ENCODE measurements at places on chromosomes 11 and 22. TPM values are rescaled to one million over a fixed set of nuclear protein-coding genes. Genes with fewer than 3 reads are reported as not detected.

- DNase-seq: no peak
Measured at GRCh38 chr11:75872887-75873416, 57.9 kb downstream of the UVRAG start.

FZD4 gene
- total RNA-seq: 235 TPM

WT1 gene
- total RNA-seq: 21.2 TPM

GRCh38 chr11:108870373-108871020 lies 205.6 kb downstream of the DDX10 start:
- DNase-seq: no peak

GRCh38 chr11:122647736-122648275 lies 7.7 kb upstream of the UBASH3B start:
- DNase-seq: no peak

DNA sequence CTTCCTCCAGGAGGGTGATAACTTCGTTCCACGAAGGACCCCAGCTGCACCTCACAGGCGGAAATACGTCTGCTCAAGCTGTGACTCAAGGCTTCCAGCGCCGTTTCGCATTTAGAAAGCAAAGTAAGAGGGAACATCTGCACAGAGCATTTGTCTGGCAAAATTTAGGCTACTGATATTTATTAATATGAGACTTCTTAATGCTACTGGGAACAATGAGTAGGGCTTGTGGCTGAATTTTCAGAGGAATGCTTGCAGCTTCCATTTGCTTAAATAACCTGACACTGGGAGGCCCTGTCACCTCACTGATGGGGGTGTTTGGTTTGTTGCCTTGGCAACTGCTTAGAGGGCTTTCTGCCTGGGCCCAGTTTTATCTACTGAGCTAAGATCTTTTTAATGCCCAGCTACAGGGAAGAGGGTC lies 14.7 kb upstream of the ST14 start:
- no peak for DNase-seq

DNA sequence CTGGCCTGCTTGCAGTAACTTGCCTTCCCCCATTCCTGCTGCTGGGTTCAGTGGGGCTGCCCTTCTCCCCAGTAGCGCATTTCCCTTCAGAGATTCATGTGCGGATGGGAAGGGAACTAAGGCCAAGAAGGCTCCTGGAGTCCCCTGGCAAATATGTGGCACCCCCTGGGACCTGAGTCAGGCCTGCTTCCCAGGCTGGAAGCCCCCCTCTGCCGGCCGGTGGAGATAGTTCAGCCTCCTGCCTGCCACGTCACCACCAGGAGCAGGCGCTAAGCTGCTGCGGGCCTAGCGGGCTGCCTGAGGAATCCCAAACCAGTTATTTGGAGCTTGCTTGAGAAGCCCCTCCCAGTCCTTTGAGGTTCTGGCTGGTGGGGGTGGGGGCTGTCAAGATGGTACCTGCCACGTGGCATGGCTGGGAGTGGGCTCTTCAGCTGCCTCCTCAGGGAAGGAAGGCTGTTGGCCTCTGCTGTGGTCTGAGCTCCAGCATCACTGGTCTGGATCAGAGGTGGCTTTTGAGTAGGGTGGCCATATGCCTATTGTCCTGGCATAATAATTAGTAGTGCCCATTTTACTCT lies 2.0 kb downstream of the SERPINH1 start:
- no peak for DNase-seq

SLC37A4 gene
- 14.8 TPM for total RNA-seq

CHRNA10 gene
- total RNA-seq: 4.7 TPM

SLC35F2 gene
- total RNA-seq: 8.8 TPM

DNA sequence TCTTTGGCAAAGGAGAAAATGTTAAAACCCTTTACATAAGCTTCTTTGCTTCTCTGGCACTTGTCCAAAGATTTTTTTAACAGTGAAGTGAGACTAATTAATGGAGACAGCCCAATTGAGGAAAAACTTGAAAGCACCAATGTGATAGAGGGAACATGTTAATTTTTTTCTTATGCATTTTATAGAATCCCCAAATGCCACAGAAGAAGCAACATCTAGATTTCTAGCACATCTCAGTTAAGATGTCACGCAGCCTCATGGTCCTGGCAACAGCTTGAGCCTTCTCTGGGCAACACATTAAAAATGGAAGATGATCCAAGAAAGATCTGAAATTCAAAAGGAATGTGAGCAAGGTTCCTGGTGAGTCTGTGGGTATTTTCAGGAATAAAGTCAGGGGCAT lies 48.5 kb downstream of the PACSIN2 start:
- DNase-seq: no peak

DNA sequence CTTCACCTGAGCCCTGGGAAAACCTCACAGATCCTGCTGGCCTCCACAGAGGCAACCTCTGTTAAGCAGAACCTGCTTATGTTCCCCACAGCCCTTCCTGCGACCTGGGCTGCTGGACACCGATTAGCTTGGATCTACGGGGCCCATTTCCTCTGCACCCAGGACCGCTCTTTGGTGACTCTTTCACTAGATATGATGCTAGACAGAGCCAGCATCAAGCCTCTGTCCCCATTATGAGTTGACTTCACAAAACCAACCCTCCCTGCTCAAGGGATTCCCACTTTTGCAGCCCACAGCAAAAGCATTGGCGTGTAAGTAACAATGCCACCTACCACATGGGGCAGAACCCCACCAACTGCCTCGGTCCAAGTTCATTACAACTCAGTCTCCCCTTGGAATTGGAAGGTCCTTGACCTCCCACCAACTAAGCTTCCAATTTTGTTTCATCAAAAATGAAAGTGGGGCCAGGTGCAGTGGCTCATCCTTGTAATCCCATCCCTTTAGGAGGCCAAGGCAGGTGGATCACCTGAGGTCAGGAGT lies 15.2 kb upstream of the TMPRSS4 start:
- DNase-seq: no peak

DNA sequence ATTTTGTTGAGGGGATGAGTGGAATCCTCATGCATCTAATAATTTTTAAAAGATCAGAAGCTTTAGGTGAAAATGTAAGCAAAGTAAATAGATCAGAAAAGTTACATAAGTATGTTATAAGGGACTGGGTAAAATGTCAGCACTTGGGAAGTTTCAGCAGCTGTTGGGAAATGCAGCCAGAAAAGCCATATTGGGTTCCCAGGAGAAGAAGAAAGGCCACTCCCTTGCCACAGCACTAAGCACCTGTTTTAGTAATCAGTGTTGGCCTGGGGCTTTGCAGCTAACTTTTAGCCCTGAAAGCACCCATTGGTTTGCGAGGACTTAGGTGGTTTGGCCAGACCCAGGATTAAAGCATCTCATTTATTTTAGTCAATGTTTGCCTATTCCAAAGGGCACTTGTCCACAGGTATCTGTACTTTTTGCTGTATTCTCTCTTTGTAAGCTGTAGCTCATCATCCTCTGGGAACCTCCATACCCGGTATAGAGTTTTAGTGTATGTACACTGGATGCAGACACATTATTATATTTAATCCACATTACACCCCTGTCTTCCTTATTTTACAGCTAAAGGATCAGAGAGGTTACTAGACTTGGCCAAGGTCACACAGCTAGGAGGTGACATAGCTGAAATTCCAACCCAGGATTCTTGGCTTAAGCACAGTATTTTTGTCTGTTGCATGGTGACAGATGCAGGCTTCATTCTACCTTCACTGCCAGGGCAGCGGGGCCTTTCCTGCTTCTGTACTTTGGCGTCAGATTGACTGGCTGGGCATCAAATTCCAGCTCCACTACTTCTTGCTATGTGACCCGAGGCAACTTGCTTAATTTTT lies 127.7 kb upstream of the SESN3 start:
- no peak for DNase-seq

GRCh38 chr11:32231909-32232493 lies 141.1 kb downstream of the RCN1 start:
- no peak for DNase-seq

- no peak for DNase-seq
Measured at GRCh38 chr22:48676266-48677167, 1151.2 kb downstream of the BRD1 start.

GRCh38 chr22:40007853-40008710 lies 13.3 kb downstream of the FAM83F start:
- DNase-seq: no peak

DGAT2 gene
- total RNA-seq: 663 TPM

- no peak for DNase-seq
Measured at GRCh38 chr11:110174645-110175310, 81.6 kb downstream of the ZC3H12C start.

DNA sequence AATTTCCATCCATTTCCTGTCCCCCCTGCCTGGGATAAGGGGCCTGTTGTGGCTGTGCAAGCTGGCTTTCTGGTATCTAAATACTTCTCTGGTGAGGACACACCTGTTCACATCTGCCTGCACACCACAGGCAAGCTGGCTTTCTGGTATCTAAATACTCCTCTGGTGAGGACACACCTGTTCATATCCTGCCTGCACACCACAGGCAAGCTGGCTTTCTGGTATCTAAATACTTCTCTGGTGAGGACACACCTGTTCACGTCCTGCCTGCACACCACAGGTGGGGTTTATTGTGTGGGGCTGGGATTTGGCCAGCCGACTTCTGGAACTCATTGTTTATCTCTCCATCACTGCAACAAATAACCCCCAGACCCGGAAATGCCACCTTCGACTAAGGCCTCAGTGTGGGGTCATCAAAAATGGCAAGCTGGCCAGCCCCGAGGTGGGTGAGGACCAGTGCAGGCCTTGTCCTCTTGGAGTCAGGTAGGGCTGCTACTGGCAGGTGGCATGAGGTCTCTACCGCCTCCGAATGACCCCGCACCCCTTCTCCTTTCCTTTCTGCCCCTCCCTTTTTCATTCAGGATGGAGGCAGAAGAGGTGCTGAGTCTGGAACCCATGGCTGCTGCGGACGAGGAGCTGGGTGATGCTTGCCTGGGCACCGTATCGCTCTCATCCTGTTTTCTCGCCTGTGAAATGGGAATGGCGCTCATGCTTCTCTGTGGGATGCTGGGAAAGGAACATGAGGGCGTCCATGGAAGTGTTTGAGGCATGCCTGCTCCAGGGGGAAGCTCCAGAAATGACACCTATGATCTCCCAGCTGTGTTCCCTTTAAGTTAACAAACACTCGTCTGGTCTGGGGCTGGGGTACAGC lies 43.5 kb upstream of the MYEOV start:
- no peak for DNase-seq

DNA sequence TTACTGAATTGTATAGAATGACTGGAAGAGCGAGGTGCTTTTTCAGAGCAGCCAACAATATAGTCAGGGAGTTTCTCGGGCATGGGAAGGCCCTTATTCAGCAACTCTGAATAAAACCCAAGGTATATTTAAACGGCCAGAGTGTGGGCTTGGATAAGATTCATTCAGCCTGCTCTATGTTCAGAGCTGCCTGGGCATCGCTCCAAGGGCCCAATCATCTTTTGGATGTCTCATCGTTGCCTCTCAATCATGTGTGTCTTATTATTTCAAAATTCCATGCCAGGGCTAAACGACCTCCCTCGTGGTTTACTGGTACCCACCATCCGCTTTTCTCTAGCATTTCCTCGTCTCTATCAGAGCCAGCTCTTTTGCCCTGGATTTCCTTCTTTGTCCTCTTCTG lies 19.5 kb upstream of the NTM start:
- DNase-seq: no peak

GRCh38 chr11:126498281-126498680 lies 142.8 kb downstream of the ST3GAL4 start:
- no peak for DNase-seq

DNA sequence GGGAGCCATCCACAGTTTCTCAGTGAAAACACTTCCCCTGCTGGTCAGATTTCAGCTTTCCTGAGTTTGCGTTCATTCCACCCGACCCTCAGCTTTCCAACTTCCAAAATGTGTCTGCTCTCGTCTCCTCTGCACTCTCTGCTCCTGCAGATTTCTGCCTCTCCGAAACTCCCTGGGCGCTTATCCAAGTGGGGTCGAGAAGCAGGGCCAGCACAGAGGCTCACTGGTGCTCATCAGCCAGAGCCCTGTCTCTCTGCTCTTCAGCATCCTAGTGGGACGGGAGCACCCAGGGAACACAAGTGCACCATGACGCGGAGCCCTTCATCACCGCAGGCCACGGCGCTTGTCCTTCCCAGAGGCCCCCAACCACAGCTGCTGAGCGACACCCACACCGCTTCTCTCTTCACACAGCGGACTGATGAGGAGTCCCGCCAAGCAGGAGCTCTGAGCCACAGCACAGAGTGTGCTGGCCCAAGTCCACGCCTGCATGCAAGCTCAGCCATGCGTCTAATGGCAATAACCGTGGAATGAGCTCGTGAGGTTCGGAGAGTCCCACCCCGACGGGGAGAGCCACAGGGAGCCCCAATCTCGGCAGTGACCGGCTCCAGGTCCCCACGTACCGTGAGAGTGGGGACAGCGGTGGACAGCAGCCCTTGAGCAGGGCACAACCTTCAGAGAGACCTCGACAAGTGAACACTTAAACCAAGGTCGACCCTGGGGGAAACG lies 27.9 kb upstream of the MOB2 start:
- no peak for DNase-seq

DNA sequence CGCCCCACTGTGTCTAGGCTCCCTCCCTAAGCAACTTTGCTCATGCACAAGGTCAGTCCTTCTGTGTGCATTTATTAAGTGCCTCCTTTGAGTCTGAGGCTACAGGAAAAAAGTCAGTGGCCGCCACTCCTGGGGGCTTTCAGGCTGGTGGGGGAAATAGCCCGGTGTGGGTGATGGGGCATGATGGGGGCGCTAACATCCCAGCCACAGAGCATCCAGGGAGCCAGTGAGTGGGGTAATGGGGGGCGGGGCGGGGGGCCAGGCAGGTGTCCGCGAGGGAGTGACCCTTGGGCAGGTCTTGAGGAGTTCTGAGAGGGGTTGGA lies 9.9 kb upstream of the EHD1 start:
- no peak for DNase-seq

DNA sequence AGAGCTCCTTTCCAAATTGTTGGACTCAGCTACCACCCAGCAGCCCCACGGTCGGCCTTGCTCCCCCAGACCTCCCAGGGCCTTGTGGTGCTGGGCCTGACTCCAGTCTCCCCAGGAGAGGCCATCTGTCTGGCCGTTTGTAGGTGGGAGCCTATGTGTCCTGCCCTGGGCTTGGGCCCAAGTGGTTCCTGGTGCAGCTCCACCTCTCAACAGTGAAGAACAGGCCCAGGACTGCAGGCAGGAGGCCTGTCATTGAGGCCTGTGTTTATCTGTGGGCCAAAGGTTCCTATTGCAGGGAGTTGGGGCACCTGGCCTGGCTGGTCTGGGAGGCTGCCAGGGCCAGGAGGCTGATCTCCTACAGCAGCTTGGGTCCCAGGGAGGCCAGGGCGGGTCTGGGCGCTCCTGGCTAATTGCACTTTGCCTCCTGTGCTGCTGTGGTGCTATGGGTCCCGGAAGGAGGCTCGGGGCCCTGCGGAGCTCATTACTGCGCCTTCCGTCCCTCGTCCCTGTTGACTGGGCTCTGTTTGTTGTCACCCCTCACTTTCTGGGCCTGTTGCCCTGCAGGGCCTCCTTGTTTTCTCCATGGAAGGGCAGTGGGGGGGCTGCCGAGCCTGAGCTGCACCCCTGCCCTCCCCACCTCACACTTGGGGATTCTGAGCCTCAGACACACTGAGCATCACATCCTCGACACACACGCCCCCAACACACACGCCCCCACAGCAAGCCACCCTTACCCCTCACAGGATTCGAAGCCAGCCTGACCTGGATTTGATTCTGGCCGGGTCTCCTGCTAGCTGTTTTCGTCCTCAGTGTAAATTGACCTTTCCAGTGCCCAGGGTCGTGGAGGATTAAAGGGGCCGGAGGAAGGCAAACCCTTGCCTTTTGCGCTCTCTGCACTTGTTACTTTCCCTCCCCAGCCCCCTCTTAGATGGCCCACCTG lies 6.8 kb upstream of the OMP start:
- DNase-seq: no peak
